ENCODE measurements at places on chromosomes 2 and 18.

GRCh38 chr2:8646731-8647461 lies 35.0 kb upstream of the ID2 start:
- DNase-seq = no peak

DNA sequence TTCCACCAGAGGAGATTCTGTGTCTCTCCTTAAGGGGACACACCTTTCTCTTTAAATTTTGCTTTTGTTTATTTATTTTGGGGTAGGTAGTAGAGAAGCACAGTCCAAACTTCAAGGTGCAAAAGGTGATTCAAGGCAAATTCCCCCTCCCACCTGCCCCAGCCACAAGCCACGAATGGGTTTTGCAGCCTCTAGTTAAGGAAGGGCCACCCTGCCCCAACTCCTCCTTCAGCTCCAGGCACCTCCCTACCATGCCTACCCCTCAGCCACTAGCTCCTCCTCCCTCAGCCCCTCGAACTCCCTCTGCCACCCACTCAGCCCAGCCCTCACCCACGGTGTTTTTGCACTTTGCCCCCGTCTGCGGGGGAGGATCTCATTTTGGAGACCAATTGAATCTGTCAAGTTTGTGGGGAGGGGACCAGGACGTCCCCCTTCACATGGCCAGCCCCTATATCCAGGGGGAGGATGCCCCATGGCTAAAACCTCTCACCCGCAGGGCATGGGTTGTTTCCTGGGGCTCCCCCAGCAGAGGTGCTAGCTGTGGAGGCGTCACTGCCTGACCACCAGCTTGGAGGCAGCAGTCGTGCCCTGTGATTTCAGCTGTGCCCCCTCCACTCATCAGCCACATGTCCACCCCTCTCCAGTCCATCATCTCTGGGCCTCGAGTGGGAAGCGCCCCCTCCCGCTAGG lies 4.5 kb downstream of the HAAO start:
- DNase-seq = no peak

- no peak for DNase-seq
Observed at GRCh38 chr2:58033530-58033929, 13.1 kb upstream of the VRK2 start.

DNA sequence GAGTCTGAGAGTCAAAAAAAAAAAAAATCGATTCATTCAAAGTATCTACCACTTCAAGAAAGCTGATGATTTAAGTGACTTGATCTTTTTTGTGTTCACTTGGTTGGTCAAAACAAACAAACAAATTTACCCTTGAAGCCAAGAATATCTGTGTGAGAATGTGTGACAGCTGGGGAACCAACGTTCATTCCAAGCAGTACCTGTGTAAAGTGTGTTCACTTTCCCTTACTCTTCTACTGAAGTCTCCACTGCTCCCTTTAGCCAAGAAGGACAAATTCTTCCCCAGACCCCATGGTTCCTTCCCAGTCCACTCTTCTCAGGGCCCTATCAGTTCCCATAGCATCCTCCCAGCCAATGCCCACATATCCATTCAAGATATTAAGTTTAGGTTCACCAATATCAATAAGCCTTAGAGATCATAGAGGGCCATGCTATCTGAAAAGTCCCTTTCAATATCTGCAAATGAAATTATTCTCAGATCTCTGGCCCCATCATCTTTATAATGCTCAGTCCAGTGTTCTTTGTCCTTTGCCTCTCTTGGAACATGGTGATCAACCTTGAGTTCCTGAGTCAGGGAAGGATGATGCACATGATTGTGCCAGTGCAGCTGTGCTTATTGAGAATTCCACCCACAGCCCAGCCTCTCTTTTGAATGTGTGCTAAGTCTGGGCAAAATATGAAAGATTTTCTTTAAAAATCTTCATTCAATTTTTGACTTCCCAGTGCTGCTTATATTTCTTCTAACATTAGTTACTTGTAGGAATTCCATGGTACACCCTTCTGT lies 82.8 kb upstream of the DTNA start:
- DNase-seq = no peak

DNA sequence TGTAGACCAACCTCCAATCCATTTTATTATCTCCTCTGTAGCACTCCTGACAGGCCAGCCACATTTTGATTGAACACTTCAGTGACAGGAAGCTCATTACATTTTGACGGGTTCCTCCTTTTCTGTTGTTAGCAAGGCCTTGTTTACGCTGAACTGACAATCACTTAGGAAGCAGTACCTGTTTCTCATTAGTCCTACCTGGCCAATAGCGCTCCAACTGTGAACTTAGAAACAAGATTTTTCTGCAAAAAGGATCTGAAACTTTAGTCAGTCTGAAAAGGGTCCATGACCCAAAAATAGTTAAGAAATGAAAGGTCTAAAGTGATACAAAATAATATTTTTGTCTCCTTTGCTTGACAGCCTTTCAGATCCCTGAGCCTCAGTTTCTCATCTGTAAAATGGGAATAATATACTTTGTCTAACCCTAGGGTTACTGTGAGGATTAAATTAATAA lies 119.6 kb upstream of the MSTN start:
- no peak for DNase-seq

DNA sequence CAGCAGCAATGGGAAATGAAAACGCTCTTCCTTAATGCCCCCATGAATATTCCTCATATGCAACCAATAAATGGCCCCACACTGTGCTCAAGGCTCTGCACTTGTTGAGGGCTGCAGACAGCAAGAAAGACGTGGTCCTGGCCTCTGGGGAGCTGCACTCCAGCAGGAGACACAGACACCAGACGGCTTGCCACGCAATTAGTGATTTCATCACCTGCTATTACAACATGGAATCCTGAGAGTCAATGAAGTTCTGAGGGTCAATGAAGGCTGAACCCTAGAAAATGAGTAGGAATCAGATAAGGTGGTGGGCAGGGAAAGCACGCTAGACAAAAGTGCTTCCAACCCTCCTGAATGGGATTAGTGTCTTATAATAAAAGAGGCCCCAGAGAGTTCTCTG lies 18.9 kb downstream of the CREG2 start:
- no peak for DNase-seq

DNA sequence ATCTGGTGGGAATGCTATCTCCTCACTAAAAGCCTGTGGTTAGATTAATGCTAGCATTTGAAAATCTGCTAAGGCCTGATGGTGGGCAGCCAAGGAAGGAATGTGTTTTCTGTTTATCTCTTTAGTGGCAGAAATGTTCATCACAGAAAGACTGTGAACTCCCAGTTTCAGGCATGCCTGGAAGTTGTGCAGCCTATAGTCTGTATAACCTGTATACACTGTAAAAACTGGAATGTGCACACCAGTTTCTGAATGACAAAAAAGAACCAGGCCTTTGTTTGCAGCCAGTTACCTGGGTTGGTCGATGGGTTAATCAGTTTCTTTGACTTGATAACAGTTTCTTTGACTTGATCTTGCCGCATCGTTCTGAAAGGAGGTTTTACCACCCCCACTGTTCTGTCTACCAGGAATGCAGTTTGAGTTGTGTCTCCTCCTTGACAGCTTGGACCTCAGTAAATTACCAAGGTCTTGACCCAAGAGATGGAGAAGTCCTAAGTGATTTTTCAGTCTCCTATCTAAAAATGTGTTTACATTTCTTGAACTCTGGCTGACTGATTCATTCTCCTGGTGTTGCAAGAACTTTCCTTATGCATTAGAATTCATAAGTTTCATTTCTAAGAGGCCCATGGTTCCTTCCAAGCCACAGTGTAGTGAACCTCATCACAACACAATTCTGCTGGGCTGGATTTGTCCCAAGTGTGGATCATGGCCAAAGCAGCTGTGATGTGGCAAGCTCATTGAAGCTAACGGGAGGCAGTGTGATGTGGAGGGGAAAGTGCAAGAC lies 62.2 kb downstream of the KIAA2012 start:
- DNase-seq = no peak

GRCh38 chr2:167575276-167575675 lies 672.1 kb downstream of the STK39 start:
- no peak for DNase-seq

Data from stimulated activated naive CD4-positive, alpha-beta T cell treated with Interleukin-2 at 50 U/mL for 16 hours (primary cell).